ENCODE measurements at places on chromosomes 16 and 17. TPM values are rescaled to one million over a fixed set of nuclear protein-coding genes. Genes with fewer than 3 reads are reported as not detected.

DNA sequence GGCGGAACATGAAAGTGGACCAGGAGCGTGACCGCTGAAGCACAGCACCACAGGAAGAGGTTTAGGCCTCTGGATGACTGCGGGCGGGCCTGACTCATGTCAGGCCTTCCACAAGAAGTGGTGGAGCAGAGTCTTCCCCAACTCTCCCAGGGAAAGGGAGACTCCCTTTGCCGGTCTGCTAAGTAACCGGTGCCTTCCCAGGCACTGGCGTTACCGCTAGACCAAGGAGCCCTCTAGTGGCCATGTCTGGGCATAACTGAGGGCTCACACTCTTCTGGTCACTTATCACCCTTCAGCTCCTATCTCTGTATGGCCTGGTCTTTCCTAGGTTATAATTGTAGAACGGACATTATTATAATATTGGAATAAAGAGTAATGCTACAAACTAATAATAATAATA lies 1931.9 kb downstream of the TP53TG3F start:
- no peak for DNase-seq

GRCh38 chr16:85819245-85819644 lies 19.8 kb downstream of the COX4I1 start:
- peak; percentile 90 for DNase-seq

Gene OR3A3
- not detected for total RNA-seq

Gene KRTAP2-2
- total RNA-seq = not detected

Gene CRYBA1
- not detected for total RNA-seq

Gene KRTAP1-1
- not detected for total RNA-seq

Gene ACSM2B
- total RNA-seq = not detected

All from mucosa of descending colon (tissue), 3 donors.